Gastrocnemius medialis (tissue), 4 donors: ENCODE measurements at places on chromosomes 12 and 14. TPM values are rescaled to one million over a fixed set of nuclear protein-coding genes. Genes with fewer than 3 reads are reported as not detected.

- no peak for DNase-seq
- no peak overlapping the region for H3K4me3 ChIP-seq
- no peak overlapping the region for H3K27ac ChIP-seq
- H3K36me3 ChIP-seq = no peaks in the 10 kb centered on the region
- H3K27me3 ChIP-seq = no peaks in the 10 kb centered on the region
- peaks cover 17% of the 10 kb centered on the region for H3K4me1 ChIP-seq
Observed at GRCh38 chr14:58639842-58640484, 2.2 kb downstream of the DACT1 start.

GRCh38 chr12:126891789-126892188 lies 1375.2 kb upstream of the TMEM132C start:
- no peak overlapping the region for H3K27ac ChIP-seq
- H3K4me3 ChIP-seq = no peak overlapping the region
- H3K27me3 ChIP-seq = no peaks in the 10 kb centered on the region
- no peaks in the 10 kb centered on the region for H3K36me3 ChIP-seq

- no peaks in the 10 kb centered on the region for H3K4me1 ChIP-seq
- no peak overlapping the region for H3K27ac ChIP-seq
- H3K27me3 ChIP-seq = no peaks in the 10 kb centered on the region
- no peak for DNase-seq
- no peaks in the 10 kb centered on the region for H3K36me3 ChIP-seq
Observed at GRCh38 chr12:104435765-104436164, 21.0 kb upstream of the CHST11 start.

DNA sequence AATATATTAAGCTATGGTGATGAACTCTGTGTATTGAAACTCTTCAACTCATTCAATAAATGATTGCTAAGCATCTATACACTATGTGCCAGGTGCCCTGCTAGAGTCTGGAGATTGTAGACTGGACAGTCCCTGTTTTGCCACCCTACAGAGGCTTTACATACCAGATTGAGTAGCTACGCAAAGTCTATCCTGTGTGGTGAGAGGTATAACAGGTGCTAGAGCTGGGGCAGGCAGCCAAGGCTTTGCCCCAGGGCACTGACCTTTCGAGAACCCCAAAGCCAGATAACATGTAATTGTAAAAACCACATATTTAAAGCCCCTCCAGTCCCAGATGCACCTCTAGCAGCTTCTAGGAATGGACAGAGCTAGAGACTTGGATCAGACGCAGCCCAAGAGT lies 52.8 kb downstream of the PPM1H start:
- no peak overlapping the region for H3K27ac ChIP-seq
- no peaks in the 10 kb centered on the region for H3K36me3 ChIP-seq
- no peak for DNase-seq
- no peaks in the 10 kb centered on the region for H3K27me3 ChIP-seq

CD163L1 gene
- 0.36 TPM for total RNA-seq

- no peak for DNase-seq
- peaks cover 20% of the 10 kb centered on the region for H3K4me1 ChIP-seq
- H3K36me3 ChIP-seq = no peaks in the 10 kb centered on the region
- peak overlapping the region; percentile 89 for H3K4me3 ChIP-seq
- H3K27me3 ChIP-seq = no peaks in the 10 kb centered on the region
Observed at GRCh38 chr12:6765048-6765633, 1.0 kb upstream of the PTMS start.

DNA sequence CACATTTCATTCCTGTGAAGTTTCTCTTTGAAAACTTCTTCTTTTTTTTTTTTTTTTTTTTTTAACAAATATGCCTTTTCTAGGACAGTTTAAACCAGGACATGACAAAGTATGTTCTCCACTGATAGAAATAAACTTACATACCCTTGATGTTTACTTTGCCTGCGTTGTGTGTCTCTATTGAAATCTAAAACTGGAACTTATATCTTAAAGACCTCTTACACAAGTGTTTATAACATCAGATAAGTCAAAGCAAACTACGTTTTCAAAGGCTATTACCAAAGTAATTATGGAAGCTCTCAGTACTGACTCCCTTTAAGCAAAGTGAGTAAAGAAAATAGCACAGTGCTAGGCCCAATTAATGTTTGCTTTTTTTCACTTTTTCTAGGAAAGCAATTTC lies 30.6 kb upstream of the ISM2 start:
- no peaks in the 10 kb centered on the region for H3K36me3 ChIP-seq
- H3K27ac ChIP-seq = no peak overlapping the region
- no peak for DNase-seq
- H3K4me1 ChIP-seq = no peaks in the 10 kb centered on the region

- no peak overlapping the region for H3K4me3 ChIP-seq
- peak overlapping the region; percentile 0 for H3K27ac ChIP-seq
- no peaks in the 10 kb centered on the region for H3K27me3 ChIP-seq
- no peaks in the 10 kb centered on the region for H3K36me3 ChIP-seq
- no peak for DNase-seq
Observed at GRCh38 chr12:105365231-105365630, 34.7 kb downstream of the C12orf75 start.

MYF6 gene
- total RNA-seq = 1,770 TPM

VDR gene
- total RNA-seq = 3.2 TPM

ZNF664 gene
- total RNA-seq = 33.5 TPM

DNA sequence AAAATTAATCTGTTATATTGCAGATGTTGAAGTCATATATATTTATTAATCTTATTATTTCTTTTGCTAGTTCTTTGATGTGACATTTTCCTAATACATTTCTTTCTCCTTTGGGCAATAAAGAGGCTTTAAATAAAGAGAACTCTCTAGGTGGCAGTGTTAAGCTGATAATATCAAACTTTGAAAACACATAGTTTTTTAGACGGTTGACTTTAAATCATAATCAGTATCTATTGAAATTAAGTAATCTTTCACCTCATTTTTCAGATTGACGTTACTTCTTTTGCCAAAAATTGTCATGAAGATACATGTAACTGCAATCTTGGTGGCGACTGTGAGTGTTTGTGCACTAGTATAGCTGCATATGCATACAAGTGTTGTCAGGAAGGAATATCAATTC lies 130.8 kb upstream of the PTPRQ start:
- H3K27ac ChIP-seq = no peak overlapping the region
- no peaks in the 10 kb centered on the region for H3K27me3 ChIP-seq

ALX1 gene
- total RNA-seq = not detected

DDX54 gene
- total RNA-seq = 90.0 TPM

DNA sequence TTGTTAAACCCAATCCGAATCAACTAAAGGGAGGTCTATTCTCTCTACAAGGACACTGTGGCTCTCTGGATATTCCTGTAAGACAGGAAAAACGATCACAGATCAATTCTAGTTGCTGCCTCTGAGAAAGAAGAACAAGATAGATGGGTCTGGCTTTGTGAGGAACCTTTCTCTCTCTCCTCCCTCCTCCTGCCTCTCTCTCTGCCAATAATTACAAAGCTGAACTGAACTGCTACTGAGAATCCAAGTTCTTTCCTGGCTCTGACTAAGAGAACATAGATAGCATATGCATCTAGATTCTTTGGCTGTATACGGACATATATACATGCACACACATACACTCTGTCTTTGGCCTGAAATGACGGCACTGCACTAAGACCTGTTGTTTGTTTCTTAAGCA lies 27.6 kb downstream of the ETV6 start:
- no peaks in the 10 kb centered on the region for H3K27me3 ChIP-seq
- peaks cover 46% of the 10 kb centered on the region for H3K4me1 ChIP-seq

SRSF5 gene
- total RNA-seq = 70.4 TPM

EXD2 gene
- 13.7 TPM for total RNA-seq

DNA sequence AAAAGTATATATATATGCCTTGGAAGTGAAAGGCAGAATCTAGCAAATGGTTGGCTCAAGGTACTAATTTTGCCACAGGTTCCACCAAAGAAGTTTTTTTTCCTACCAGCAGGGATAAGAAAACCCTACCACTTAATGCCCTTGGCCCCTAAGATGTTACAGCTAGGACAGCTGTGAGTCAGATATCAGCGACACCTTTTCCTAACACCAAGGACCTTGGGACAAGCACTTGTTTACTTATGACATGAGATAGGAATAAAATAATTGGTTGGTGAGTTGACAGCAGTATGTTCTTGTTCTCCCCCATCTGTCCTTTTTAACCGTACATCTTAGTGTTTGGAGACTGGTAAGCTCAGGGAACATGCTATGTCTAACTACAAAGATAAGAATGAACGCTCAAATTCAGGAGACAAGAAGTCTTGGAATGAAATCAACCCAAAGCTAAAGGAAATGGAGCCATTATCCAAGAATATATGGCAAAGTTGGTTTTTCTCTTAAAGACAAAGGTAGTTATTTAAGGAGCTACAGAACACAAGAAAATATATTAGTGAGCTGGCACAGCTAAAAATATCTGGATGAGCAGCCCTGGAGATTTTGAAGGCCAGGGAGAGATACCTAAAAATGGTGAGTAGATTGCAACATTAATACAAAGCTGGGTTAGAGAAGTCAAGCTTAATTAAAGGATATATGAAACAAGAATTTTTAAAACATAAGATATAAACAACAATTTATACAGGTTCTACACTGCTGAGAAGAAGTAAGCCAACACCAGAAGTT lies 126.8 kb downstream of the TMTC1 start:
- no peak overlapping the region for H3K4me3 ChIP-seq
- H3K27me3 ChIP-seq = no peaks in the 10 kb centered on the region
- DNase-seq = no peak
- H3K27ac ChIP-seq = peak overlapping the region; percentile 40
- H3K36me3 ChIP-seq = no peaks in the 10 kb centered on the region

DNA sequence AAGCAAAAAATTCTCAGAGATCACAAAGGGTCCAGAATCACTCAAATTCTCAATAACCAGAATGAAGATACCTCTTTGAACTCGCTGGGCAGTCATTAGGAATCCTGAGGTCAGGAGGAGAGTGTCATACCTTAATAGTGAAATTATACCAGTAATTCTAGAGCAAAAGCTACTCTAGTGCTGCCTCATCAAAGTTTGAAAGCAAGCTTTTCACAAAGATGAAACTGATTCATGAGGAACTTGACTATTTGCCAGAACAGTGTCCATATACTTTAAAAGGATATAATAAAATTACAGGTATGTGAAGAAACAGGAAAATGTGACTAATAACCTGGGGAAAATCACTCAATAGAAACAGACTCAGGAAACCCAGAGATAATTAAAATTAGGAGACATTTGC lies 44.5 kb downstream of the EML5 start:
- H3K4me3 ChIP-seq = no peak overlapping the region
- no peak overlapping the region for H3K27ac ChIP-seq
- H3K4me1 ChIP-seq = no peaks in the 10 kb centered on the region
- no peaks in the 10 kb centered on the region for H3K27me3 ChIP-seq
- DNase-seq = no peak

GRCh38 chr14:34018564-34019244 lies 67.8 kb upstream of the EGLN3 start:
- H3K4me3 ChIP-seq = peak overlapping the region; percentile 42
- DNase-seq = peak; percentile 68
- H3K27me3 ChIP-seq = no peaks in the 10 kb centered on the region
- H3K4me1 ChIP-seq = peaks cover 7% of the 10 kb centered on the region
- H3K27ac ChIP-seq = peak overlapping the region; percentile 65

STYK1 gene
- not detected for total RNA-seq

RIPK3 gene
- total RNA-seq = 1.3 TPM

- H3K4me1 ChIP-seq = no peaks in the 10 kb centered on the region
- no peak for DNase-seq
- H3K27ac ChIP-seq = no peak overlapping the region
Observed at GRCh38 chr14:22131749-22132476, 457.1 kb downstream of the DAD1 start.
